Karpas-422 (cell line): ENCODE measurements at places on chromosomes 3 and 15. TPM values are rescaled to one million over a fixed set of nuclear protein-coding genes. Genes with fewer than 3 reads are reported as not detected.

- no peak overlapping the region for H3K27ac ChIP-seq
- no peaks in the 10 kb centered on the region for H3K36me3 ChIP-seq
- DNase-seq = no peak
- no peaks in the 10 kb centered on the region for H3K27me3 ChIP-seq
- H3K4me3 ChIP-seq = no peak overlapping the region
Measured at GRCh38 chr3:22729981-22730380, 473.1 kb upstream of the UBE2E2 start.

GRCh38 chr15:85684174-85684710 is 110.5 kb downstream of the KLHL25 start:
- H3K27ac ChIP-seq = peak overlapping the region; percentile 94
- no peaks in the 10 kb centered on the region for H3K27me3 ChIP-seq
- H3K4me3 ChIP-seq = no peak overlapping the region
- peaks cover 3% of the 10 kb centered on the region; the same call in 1 of the 2 replicates for H3K36me3 ChIP-seq
- DNase-seq = no peak

GRCh38 chr15:39714251-39714650 is 68.4 kb downstream of the FSIP1 start:
- no peaks in the 10 kb centered on the region for H3K36me3 ChIP-seq
- H3K4me3 ChIP-seq = no peak overlapping the region
- no peak for DNase-seq
- H3K27me3 ChIP-seq = no peaks in the 10 kb centered on the region
- no peak overlapping the region for H3K27ac ChIP-seq

GRCh38 chr3:98567666-98568270 is 25.6 kb downstream of the CPOX start:
- no peak overlapping the region for H3K4me3 ChIP-seq
- no peak overlapping the region for H3K27ac ChIP-seq
- no peaks in the 10 kb centered on the region for H3K36me3 ChIP-seq
- no peak for DNase-seq

TM4SF1 gene
- total RNA-seq = not detected in 2 replicates

ARL14 gene
- total RNA-seq = not detected in 2 replicates
